ENCODE measurements at places on chromosomes 11 and 22.

DNA sequence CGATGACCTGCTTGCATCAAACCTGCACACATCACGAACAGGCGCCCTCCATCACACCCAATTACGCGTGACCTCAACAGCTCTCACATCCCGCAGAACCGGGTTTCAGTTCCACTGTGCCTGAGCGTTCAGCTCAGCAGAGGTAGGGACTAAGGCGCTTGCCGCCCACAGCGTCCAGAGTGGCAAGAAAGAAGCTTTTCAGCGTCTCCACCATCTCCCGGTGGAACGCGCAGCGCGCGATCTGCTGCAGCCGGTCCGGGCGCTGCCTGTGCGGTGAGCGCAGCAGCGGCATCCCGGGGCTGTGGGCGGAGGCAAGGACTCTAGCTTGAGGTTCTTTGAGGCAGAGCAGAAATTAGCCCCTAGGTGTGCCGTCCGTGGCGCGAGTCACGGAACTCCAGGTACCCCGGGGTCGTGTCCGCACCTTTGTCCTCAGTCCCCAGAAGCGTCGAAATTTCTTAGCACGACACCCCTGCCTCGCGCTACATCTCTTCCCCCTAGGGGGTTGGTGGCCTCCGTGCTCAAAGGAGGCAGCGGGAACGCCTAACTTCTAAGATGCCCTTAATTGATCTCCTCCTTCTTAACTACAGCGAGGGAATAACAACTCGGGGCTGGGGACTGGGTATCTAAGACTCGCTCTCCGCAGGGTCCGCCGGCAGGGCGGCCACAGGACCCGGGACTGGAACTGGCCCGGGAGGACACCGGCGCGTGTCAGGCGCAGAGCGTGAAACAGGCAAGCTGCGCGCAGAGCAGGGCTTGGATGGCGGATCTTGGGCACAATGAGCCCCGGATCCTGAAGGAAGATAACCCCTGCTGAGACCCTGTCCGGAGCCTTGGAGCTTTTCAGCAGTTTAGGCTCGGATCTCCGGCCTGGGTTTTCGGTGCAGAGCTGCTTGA is 1.7 kb upstream of the CALCA start:
- DNase-seq, result peak; percentile 57

DNA sequence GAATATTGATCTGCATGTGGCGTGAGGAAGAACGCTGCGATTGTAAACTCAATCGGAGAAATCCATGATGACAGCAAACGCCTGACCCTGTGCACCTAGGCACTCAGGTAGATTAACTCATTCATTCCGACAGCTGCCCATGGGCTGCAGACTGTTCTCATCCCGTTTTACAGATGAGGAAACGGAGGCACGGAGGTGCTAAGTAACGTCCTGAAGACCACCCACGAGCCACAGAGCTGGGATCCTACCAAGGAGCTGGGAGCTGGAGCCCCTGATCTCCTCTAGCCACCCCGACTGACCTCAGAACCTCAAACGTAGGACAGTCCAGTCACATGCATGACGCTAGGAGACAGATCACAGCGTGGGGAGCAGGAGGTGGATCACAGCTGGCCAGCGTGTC is 1092.7 kb downstream of the BRD1 start:
- DNase-seq, result no peak

GRCh38 chr11:2270322-2271076 is at the start of gene ASCL2:
ASCL2 (minus strand) TSS chr11:2270588; CDS start chr11:2270332, 256 bp downstream.
- no peak for DNase-seq

GRCh38 chr11:114820621-114821020 is 142.3 kb downstream of the NXPE2 start:
- no peak for DNase-seq

DNA sequence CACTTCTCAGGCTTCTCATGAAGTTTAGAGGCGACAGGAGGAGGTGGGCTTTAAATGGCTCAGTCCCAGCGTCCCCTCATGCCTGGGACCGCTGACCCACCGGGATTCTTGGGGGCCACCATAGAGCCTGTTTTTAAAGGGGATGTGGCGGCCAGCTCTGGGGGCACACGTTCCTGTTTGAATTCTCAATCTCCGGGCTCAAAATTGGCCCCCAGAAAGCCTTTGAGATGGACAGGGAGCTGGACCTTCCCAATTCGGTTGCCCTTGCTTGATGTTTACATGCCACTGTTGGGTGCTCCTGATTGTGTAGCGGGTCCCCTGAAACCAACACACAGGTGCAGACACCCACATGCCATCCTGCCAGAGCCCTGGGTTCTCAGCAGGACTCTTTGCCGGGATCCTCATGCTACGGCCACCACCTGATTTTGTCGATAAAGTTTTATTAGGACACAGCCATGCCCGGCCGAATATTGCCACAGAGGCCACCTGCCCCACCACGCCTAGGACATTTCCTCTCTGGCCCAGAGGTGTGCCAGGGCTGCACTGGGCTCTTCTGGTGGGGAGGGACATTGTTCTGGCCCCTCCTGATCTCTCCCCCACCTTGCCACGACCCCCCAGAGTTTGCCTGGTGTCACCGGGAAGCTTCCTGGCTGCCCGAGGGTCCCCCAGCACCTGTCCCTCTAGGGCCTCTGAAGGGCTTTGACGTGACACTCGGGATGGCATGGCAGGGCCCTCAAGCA is 71.6 kb downstream of the KCNQ1 start:
- DNase-seq, result no peak

GRCh38 chr11:94885133-94885532 is 88.2 kb downstream of the CWC15 start:
- no peak for DNase-seq

Data from stimulated activated CD8-positive, alpha-beta memory T cell treated with anti-CD3 and anti-CD28 coated beads, Interleukin-4, amount 100 ng/mL, for 48 hours (primary cell).